Activated CD8-positive, alpha-beta T cell treated with anti-CD3 and anti-CD28 coated beads, Interleukin-2, amount 10 ng/mL, durations not matched to agents 7 days and 5 days (primary cell): ENCODE measurements at places on chromosomes 13 and 19. TPM values are rescaled to one million over a fixed set of nuclear protein-coding genes. Genes with fewer than 3 reads are reported as not detected.

Gene CCDC122
- 0.68 TPM for total RNA-seq

Gene TMEM86B
- 13.8 TPM for total RNA-seq

Gene EEF1AKMT1
- 10.0 TPM for total RNA-seq

DNA sequence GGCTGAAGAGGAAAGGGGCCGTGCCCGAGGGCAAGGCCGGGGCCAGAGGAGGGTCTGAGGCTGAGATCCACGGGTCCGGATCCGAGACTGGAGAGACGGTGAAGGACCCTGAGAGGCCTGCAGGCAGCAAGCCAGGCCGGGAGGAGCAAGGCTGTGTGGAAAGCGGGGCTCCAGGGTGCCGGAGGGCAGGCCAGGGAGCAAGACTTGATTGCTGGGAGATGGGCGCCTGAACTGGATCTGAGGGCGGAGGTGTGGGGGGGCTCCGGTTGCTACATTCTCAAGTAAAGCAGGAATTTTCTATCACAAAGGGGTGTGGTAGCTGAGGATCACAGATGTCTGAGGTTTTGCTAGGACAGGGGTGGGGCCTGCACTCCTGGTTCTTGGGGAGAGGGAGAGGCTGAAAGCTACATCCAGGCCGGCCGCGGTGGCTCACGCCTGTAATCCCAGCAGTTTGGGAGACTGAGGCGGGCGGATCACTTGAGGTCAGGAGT is 3.8 kb downstream of the MAMSTR start:
- no peak for DNase-seq
